ENCODE measurements at places on chromosomes 11 and 22.
A peak's percentile ranks its signal among the peaks of the same experiment; 100 is the strongest.

DNA sequence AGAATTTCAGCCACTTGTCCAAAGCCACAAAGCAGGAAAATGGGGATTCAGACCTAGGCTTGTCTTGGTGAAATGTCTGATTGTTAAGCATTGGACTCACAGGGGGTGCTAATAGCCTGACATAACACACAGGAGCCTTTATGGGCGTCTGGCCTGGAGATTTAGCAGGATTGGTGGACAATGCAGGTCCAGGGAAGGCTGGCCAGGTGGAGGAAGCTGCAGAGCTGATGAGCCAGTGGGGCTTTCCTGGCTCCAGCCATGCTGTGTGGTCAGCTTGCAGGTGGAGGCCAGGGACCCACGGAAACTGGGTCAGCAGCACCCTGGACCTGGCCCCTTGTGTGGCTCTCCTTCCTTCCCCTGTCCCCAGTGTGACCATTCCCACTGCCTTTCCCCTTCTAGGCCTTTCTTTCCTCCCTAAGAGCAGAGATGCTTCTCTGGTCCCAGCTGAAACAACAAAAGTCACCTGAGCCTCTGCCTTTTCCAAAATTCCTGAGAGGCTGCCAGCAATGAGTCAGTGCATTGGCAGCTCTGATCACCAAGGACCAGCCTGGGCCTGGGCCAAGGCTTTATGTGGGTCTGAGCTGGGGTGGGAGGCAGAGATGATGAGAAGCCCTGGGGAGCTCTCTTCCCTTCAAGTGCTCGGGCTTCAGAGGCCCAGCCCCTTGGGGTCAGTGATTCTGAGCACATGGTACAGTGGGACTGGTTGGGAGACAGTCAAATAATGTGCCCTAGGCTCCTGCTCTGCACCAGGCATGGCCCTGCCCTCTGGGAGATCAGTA is 85.2 kb downstream of the CCDC81 start:
- DNase-seq, result no peak

DNA sequence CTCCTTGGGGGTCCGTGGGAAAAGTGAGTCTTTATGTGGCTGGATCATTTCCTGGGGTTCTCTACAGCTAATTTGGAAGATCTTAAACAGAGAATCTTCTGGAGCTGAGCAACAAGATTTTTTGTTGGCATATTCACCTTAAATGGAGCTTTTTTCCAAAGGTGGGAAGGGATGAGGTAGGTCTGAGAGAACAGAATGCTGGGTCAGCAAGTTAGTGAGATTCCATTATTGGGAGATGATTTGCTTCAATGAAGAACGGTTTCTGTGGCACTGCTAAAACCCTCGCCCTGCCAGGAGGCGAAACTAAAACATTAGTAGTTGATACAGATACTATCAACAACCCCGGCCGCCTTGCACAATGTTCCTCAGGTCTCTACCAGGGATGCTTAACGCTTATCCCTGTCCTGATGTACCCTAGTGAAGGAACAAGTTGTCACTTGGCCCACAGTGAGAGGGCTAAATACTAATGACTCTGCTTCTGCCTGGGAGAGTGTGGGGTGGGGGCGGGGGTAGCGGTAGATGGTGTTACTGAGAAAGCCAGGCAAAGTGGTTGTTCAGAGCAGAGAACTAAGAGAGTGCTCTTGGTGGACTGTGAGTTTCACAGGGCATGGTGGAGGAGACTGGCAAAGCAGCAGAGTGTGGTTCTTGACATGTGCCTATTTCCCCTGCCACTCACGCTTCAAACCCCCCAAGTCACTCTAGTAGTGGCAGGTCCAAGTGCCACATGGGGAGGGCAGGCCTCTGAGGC is 63.7 kb upstream of the CYP2D6 start:
- DNase-seq, result no peak

DNA sequence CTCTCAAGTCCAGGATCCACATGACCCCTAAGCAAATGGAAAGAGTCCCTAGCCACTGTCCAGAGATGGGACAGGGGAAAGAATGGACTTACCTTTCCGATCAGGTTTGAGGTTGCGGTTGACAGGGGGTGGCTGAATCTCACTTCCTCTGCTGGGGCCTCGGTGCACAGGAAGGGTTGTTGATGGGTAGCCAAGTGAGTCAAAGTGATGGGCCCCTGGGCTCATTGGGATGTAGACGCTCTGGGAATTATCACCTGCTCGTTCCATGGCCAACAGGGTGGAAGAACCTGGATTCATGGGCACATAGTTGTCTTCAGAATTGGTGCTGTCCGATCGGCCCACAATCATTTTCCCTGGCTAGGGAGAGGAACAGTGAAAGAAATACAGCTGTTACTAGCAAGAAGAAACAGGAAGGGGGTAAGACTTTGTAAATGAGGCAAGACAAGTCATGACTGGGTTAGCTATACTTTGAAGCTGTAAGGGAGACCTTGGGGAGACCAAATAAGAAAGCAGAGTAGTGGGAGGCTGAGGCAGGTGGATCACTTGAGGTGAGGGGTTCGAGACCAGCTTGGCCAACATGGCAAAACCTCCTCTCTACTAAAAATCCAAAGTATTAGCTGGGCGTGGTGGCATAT is 34.7 kb downstream of the USP35 start:
- peak; percentile 16 for DNase-seq

- no peak for DNase-seq
These were observed 119.5 kb downstream of the APOL5 start for GRCh38 chr22:35837101-35837727.

DNA sequence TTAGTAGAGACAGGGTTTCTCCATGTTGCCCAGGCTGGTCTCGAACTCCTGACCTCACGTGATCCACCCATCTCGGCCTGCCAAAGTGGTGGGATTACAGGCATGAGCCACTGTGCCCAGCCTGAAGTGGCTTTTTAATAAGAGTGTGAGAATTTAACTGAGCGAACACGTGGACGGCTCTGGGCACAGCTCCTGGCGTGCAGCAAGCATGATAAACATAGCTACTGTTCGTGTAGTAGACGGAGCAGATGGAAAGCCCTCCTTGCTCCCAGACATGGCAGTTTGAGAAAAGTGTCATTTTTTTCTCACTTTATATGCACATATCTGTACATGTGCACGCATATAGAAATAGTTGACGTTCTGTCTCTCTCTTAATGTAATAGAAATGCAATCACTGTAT is 7.0 kb downstream of the EMID1 start:
- DNase-seq, result no peak

GRCh38 chr11:69515271-69516245 is 34.1 kb downstream of the LINC01488 start:
- no peak for DNase-seq

GRCh38 chr11:30710221-30710620 is 124.1 kb upstream of the MPPED2 start:
- no peak for DNase-seq

- DNase-seq, result peak; percentile 82
These were observed 76.8 kb upstream of the VPREB1 start for GRCh38 chr22:22167791-22168189.

GRCh38 chr11:498297-499181 is 8.5 kb downstream of the RNH1 start:
- DNase-seq, result no peak

DNA sequence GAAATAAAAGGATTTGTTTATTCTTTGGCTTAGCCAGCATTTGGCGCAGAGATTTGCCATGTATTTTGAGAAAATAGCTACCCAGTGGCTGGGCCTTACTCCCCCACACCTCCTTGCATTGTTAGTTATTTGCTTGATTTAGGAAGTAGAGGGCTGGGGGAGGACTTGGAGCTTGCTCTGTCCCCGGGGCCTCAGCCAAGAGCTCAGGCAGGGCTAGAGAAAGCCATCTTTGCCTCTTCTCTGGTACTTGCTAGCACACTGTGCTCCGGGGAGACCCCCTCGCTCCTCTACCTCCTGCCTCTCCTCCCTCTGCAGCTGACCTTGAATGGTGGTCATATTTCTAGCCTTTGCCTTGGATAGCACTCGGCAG is 93.0 kb downstream of the SCN3B start:
- no peak for DNase-seq

GRCh38 chr11:100438376-100438775 is 248.7 kb upstream of the ARHGAP42 start:
- no peak for DNase-seq

DNA sequence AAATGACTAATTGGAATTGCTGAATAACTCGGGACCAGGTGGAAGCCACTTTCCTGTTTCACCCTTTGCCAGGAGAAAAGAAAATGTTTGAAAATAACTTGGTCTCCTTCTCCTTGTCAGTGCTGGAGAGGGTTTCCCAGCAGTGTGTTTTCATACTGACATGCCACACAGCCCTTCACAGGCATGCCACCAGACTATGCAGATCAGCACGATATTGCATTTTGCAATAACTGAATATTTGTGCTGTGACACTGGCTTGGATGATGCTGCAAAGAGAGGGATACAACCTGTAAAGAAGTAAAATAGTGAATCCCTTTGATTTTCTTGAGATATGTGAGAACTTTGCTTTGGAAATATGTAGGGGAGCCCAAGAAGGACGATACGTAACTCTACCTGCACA is 200.0 kb upstream of the NAV2 start:
- DNase-seq, result no peak

GRCh38 chr11:29005401-29005980 is 897.3 kb downstream of the METTL15 start:
- DNase-seq, result no peak

- DNase-seq, result peak; percentile 34
These were observed 44.5 kb downstream of the TRIOBP start for GRCh38 chr22:37741312-37741795.

DNA sequence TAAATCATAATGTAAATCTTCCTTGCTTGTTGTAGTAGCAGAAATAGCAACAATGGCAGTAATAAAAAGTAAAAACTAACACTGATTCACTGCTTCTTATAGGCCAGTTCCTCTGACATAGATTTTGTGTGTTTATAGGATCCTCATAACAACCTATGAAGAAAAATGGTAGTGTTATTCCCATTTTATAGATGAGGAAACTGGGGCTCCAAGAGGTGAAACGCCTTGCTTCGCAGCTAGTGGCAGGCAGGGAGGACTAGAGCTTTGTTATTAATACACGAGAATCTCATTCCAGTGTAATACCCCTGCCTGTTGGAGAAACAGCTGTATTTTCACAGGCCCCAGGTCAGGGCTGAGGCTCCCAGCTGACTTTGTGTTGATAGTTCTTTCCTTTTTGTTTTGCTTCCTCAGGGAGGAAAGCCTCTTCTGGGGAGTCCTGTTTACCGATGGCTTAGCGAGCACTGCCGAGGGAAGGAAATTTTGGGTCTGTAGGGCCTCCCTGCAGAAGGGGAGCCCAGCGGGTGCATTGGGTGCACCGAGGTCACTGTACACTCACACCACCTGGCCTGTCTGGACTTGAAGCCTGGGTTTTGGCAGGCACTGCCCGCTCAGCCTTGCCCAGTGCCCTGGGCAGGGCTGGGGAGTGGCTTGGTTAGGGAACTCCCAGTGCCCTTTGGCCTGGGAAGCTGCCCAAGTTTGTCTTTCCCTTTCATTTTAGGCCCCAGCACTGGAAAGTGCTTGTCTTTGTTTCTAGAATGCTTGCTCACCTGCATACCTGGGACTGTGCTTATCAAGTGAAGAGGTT is 13.5 kb downstream of the KIAA1671 start:
- no peak for DNase-seq

- DNase-seq, result no peak
These were observed 3.7 kb downstream of the ALX4 start for GRCh38 chr11:44306052-44306917.

GRCh38 chr11:3085052-3085451 is 27.8 kb upstream of the CARS1 start:
- no peak for DNase-seq

DNA sequence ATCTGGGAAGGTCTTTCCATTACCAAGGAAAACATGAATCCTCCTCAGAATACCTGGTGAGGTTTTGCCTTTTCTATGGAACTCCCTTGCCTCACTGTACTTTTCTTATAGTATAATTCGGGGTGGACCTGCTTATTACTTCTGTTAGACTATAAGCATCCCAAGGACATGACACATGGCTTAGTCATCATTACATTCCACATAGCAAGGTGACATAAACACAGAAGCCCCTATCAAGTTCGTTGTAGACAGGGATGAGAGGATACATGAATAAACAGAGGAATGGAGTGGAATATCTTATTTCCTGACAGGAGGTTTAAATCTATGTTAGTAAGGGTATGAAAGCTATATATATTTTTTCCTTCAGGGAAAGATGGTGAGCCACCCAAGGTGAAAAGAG is 532.2 kb upstream of the CCDC90B start:
- no peak for DNase-seq

GRCh38 chr11:118572981-118573550 is 857 bp downstream of the ARCN1 start:
- DNase-seq, result no peak

- no peak for DNase-seq
These were observed 3.7 kb downstream of the SEC14L6 start for GRCh38 chr22:30542811-30543188.

DNA sequence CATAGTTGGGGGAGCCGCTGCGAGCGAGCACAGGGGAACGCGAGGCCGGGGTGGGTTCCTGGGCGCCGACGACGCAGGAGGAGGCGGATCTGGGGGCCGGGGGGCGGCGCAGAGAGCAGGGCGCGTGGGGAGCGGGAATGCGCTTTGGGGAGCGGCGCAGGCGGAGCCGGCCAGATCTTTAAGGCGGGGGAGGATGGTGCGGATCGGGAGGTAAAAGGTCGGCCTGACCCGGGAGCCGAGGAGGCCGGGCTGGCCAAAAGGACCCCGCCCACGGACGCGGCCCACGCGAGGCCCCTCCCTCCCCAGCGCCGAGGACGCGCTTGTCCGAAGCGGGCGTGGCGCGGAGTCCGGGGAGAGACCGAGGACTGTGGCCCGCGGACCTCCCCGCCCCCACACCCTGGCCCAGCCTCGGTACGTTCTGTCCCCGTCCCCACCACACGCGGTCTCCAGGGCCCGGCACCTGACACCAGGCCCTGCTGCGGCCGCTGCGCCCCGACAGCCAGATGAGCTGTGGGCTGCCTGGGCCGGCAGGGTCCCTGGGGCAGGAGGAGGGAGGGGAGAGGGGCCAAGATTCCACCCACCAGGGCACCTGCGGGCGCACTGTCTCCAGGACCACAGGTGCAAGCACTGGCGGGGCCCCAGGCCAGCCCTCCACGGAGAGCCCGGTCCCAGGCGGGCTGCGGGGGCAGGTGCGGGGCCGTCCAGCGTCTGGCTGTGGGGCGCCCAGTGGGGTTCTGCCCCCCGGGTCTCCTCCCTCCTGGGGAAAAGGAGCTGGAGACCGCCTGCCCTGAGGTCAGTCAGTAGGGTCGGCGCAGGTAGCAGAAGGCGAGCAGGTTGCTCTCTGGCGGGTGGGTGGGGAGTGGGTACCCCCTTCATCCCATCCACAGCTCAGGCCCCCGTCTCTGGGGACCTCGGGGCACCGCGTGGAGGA is 10.9 kb downstream of the PIM3 start:
- DNase-seq, result peak; percentile 58

- no peak for DNase-seq
These were observed 2.0 kb downstream of the HPS5 start for GRCh38 chr11:18319914-18320313.
